ENCODE measurements at places on chromosomes 6 and 20. TPM values are rescaled to one million over a fixed set of nuclear protein-coding genes. Genes with fewer than 3 reads are reported as not detected.
A peak's percentile ranks its signal among the peaks of the same experiment; 100 is the strongest.

Gene ZSCAN23
- total RNA-seq = 1.5 TPM

DNA sequence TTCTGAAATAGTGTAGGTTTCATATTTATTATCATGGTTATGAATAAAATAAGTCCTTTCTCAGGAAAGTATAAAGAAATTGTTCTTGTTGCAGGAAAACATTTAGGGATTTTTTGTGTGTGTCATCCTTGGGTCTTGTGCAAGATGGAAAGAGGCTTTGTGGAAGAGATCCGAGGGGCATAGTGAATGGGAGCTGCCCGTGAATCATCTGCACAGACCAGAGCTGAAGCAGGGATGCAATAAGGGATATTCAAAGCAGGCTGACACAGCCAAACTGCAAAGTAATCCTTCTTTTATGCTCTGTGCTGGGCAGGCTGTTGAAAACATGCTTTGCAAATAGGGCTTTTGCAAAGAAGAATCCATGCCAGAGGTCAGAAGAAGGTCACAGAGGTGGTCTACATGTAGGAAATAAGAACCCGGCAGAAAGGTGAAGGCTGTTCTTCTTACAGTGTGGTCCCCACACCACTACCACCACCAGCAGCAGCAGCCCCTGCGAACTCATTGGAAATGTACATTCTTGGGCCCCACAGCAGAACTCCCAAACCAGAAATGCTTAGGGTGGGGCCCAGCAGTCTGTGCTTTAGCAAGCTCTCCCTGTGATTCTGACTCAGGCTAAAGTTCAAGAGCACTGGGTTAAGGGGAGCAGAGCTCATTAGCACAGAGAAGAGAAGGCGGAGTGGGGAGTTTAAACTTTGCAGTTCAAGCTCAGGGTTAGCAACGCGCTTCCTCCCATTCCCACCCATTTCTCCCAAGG lies 237.6 kb downstream of the QKI start:
- no peak for DNase-seq

DNA sequence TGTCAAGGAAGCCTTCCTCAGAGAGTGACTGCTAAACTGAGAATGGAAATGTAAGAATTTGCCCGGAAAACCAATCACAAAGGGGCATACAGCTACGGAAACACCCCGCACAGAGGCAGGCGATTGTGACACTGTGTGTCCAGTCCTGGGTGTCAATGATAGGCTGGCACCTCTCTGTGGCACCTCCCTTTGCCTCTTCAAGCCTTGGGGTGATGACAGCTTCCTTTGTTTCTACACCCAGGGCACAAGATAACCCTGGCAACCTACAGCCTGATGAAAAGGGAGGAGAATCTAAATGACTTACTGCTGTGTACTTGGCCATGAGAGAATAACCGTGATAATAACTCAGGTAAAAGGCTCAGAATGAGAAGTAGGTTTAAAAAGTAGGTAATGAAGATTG lies 93.6 kb upstream of the SSTR4 start:
- DNase-seq = peak; percentile 72

- no peak for DNase-seq
Measured at GRCh38 chr6:81562169-81562568, 190.3 kb downstream of the TENT5A start.

Gene FAXC
- 41.7 TPM for total RNA-seq

Gene CUL9
- 46.6 TPM for total RNA-seq
